ENCODE measurements at places on chromosomes 16 and 17.
A peak's percentile ranks its signal among the peaks of the same experiment; 100 is the strongest.

DNA sequence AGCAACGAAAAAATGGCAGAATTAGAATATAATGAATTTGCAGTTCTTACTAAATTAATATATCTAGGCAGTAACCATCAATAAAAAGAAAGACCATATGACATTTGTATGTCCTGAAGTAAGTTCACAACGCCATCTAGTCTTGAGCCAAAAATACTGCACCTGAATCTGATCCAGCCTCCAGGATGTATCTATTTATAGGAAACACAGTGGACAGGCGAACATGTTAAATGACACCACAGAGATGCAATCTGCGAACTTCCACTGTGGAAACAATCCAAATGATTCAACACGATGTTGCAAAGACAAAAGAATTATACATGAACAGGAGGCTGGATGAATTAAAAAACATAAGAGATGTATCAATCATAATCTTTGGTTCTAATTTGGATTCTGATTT lies 197.6 kb downstream of the CDH13 start:
- DNase-seq, result peak; percentile 4

DNA sequence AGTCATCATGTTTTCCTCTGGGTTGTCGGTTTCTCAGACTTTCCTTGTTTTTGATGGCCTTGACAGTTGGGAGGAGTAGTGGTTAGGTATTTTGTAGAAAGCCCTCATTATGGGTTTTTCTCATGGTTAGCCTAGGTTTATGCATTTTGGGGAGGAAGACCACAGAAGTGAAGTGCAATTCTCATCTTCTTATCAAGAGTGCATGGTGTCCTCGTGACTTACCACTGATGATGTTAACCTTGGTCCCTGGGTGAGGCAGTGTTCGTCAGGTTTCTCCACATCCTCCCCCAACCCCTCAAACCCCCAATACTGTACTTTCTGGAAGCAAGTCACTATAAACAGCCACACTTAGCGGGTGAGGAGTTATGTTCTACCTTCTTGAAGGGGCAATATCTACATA lies 42.3 kb downstream of the BPTF start:
- DNase-seq, result no peak

DNA sequence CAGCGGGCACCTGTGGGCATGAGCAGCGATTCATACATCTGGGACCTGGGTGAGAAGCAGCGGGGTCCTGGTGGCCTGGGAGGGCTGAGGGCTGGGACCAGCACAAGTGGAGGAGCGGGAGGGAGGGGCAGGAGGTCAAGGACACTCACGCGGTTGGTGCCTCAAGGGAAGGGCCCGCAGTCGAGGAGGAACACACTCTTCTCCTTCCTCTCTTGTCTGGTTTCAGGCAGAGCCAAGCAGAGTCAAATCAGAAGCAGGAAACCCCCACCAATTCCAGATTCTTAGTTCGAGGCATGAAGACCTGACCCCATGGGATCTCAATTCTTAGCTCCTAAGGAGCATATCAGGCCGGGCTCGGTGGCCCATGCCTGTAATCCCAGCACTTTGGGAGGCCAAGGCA lies 15.7 kb downstream of the DNAI2 start:
- DNase-seq, result no peak

DNA sequence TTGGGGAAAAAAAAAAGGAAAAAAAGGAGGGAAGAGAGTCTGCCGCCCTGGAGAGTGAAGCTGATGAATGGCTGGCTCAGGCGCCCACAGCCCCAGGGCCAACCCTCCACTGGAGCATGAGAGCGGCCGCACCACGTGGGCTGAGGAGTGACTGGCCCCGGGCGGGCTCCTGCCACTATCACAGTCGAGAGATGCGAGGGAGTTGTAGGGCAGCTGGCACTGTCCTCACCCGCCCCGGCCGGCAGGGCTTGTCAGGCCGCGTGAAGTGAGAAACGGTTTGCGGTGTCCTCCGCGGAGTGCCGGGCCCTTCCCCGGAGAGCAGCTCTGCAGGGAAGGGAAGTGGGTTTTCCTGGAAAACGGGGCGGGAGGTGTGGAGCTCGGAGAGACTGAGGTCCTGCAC lies 45.9 kb downstream of the JPH3 start:
- DNase-seq, result no peak

DNA sequence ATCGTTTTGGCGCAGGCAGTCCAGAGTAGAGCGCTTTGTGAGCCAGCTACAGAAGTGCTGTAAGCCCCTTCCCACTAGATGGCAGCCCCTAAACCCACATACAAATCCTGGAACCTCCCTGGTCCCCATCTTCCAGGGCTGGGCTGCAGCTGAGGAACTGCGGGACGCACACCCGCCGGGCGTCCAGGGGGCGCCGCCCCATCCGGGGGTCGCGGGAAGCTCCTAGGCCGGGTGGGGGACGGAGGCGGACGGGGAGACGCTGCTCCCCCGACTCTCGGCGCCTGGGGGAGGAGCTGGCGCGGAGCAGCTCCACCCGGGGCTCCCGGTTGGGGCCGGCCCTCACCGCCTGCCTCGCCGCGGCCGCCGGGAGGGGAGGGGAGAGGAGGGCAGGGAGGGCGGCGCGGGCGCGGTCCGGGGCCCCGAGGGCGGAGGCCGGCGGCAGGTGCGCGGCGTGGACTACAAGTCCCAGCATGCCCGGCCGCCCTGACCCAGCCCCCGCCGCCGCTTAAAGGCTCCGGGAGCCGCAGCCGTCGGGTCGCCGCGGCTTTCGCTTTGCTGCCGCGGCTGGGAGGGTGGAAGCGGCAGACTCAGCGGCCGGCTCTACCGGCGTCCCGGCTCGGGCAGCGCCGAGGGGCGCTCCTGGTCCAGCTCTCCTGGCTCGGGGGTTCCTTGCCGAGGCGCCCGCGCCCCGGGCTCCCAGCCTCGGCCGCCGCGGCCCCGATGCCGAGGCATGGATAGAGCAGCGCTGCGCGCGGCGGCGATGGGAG lies at the start of gene KSR1:
TSS of gene KSR1 (plus strand) at position 535 of the 767 bp plus-strand sequence. CDS start at position 731, 196 bp downstream.
- DNase-seq, result peak; percentile 82

- no peak for DNase-seq
Observed at GRCh38 chr16:74748616-74749026, 26.0 kb downstream of the FA2H start.

DNA sequence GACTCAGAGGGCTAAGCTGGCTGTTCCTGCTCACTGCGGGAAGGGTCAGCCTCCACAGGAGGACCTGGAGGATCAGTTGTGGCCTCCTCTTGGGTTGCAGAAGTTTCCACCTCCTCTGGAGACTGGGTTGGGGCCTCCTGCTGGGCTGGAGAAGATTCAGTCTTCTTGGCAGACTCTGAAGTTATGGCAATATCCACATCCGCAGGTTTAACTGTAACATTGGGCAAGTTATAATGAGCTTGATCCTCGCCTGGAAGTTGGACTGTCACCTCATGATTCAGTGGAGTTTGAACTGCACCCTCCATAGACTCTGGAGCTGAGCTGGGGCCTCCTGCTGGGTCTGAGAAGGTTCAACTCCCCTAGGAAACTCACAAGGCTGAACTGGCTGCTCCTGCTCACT lies 47.6 kb upstream of the TMEM97 start:
- no peak for DNase-seq

DNA sequence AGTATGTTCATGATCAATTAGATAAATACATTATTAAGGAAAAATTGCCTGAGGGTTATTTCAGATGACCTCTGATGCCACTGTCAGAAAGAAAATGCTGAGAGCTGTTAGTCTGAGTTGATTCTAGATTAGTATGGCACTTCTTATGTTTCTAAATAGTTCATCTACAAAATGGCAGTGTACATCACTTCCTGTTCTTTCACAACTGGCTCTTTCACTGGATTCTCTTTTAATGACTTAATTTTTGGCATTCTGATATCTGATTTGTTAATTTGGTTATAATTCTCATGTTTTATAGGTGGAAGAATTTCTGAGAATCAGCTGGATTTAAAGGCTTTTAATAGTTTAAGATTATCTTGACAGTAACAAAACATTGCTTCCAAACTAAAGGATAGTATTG lies 3.3 kb downstream of the TAOK1 start:
- DNase-seq, result no peak

DNA sequence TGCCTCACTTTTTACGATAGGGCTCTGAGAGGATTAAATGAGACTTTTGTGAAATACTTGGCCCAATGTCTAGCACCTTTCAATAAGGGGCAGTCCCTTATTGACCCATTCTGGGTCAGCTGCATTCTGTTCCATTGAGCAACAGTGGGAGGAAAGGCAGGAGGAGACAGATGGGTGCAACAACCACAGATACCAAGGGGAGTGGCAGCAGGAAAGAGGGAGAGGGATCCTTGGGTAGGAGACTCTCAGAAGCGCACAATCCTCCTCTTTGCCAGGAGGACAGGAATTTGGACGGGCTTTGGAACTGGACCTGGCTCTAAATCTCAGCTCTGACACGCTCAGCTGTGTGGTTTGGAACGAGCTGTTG lies 3.5 kb downstream of the PIPOX start:
- no peak for DNase-seq

GRCh38 chr17:48439110-48439850 lies 9.3 kb upstream of the SKAP1 start:
- no peak for DNase-seq

- no peak for DNase-seq
Observed at GRCh38 chr17:17093764-17094163, 51.5 kb downstream of the MPRIP start.

DNA sequence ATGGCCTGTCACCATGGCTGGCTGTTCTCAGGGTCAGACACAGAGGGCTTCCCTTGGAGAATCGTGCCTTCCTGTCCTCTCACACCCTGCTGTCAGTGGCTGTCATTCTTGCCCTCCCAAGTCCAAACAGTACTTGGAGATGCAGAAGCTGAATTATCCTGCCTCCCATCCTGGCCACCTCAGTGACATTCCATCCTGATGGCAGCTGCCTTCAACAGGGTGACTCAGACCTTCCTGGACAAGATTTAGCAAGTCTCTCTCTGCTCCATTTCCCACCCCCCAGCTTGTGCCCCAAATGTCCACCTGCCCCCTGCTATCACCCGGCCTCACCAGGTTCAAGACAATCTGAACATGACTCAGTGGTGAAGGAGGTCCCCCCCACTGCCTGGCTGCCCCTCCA lies 4.8 kb upstream of the KRT36 start:
- DNase-seq, result no peak

- DNase-seq, result no peak
Observed at GRCh38 chr17:48413613-48414405, 16.2 kb downstream of the SKAP1 start.

- DNase-seq, result no peak
Observed at GRCh38 chr16:3058139-3059030, 7.1 kb upstream of the IL32 start.

- no peak for DNase-seq
Observed at GRCh38 chr17:11682646-11683045, 84.4 kb downstream of the DNAH9 start.

- DNase-seq, result no peak
Observed at GRCh38 chr17:20266806-20267458, 200.4 kb downstream of the LGALS9B start.

- DNase-seq, result no peak
Observed at GRCh38 chr17:77209330-77209748, 68.6 kb downstream of the SEC14L1 start.

- no peak for DNase-seq
Observed at GRCh38 chr17:79952265-79952877, 83.3 kb downstream of the TBC1D16 start.

GRCh38 chr16:88649924-88650748 lies 717 bp downstream of the CYBA start:
- DNase-seq, result no peak

DNA sequence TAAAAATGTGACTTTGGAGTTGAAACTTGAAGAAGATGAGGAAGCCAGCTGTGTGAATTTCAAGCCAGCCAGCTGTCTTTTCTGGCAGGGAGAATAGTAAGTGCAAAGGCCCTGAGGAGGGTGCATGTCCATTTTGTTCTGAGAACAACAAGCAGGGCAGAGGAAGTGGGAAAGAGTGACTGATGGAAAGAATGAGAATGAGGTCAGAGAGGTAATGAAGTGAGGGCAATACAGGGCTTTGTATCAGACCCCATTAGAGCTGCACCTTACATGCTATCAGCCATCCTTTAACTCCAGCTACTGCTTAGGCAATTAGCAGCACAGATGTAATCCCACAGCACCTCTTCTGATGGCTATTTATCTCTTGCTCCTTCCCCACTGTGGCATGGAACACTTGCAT lies 34.2 kb upstream of the ABCA5 start:
- no peak for DNase-seq

GRCh38 chr17:44915321-44915726 lies at the start of gene GFAP:
GFAP (minus strand) TSS chr17:44915500; CDS start chr17:44915486, 14 bp downstream.
- DNase-seq, result no peak
